Colonic mucosa (tissue), 4 donors: ENCODE measurements at places on chromosomes 5 and 9. TPM values are rescaled to one million over a fixed set of nuclear protein-coding genes. Genes with fewer than 3 reads are reported as not detected.

GRCh38 chr5:115507681-115508080 is 36.9 kb downstream of the FEM1C start:
- H3K27me3 ChIP-seq = no peaks in the 10 kb centered on the region
- no peaks in the 10 kb centered on the region for H3K4me1 ChIP-seq
- H3K4me3 ChIP-seq = no peak overlapping the region
- no peaks in the 10 kb centered on the region for H3K36me3 ChIP-seq
- DNase-seq = no peak
- H3K27ac ChIP-seq = no peak overlapping the region

OTULINL gene
- total RNA-seq = 60.1 TPM

- no peaks in the 10 kb centered on the region for H3K36me3 ChIP-seq
- no peak for DNase-seq
- H3K4me1 ChIP-seq = no peaks in the 10 kb centered on the region
- H3K4me3 ChIP-seq = no peak overlapping the region
- H3K27ac ChIP-seq = no peak overlapping the region
Measured at GRCh38 chr5:93915142-93915553, 173.7 kb upstream of the POU5F2 start.

DNA sequence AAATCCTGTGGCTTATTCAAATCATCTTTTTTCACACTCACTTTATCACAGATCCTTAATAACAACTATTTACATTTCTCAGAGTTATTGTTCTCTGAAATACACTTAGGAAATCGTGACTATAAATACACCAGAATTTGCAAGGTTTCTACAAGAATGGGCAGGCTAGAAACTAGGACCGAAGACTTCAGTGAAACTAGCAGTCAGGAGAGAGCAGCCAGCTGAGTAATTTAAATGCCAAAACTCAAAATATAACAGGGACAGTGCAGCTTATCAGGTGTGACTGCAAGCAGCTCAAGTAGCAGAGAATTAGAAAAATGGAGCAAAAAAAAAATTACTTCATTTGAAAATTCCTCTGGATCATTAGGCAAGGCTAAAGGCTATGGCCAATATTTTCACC is 719.3 kb upstream of the ZNF608 start:
- H3K27ac ChIP-seq = no peak overlapping the region
- no peaks in the 10 kb centered on the region for H3K27me3 ChIP-seq
- H3K36me3 ChIP-seq = no peaks in the 10 kb centered on the region
- H3K4me3 ChIP-seq = no peak overlapping the region

IFNA13 gene
- not detected for total RNA-seq

DNA sequence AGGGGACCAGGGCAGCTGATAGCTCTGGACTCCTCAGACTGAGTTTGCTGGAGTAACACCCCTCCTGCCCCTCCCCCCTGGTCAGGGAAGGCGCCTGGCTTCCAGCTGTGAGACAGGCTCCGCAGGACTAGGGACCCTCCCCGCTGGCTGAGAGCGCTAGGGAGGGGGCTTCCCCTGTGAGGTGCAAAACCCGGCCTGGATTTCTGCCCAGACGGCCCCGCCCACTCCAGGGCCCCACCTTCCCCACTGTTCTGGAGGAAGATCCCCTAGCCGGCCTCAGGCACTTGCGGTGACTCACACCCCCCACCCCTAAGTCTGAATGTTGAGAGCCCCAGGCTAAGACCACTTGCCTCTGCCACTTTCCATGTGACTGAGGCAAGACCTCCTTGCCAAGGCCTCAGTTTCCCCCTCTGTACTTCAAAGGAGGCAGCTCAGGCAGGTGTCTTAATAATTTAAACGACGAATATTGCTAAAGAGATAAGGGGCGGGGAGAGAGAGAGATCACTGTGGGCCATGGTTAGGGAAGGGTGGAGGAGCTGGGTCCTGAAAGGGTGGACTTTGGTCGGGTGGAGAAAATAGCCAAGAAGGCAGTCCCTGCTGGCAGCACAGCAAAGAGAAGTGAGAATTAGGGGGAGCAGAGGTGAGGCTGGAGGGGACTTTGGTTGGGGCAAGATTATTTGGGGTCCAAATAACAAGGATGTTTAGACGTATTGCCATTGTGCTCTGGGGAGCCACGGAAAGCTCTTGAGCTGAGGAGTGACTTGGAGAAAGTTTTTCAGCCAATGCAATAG is 1.0 kb upstream of the DAB2IP start:
- H3K27me3 ChIP-seq = no peaks in the 10 kb centered on the region
- H3K27ac ChIP-seq = peak overlapping the region; percentile 90
- peaks cover 14% of the 10 kb centered on the region for H3K4me1 ChIP-seq
- no peaks in the 10 kb centered on the region for H3K36me3 ChIP-seq

GRCh38 chr9:129773262-129774048 is 20.6 kb upstream of the PTGES start:
- H3K27ac ChIP-seq = no peak overlapping the region
- no peaks in the 10 kb centered on the region for H3K4me1 ChIP-seq
- H3K4me3 ChIP-seq = no peak overlapping the region
- DNase-seq = no peak
- H3K36me3 ChIP-seq = no peaks in the 10 kb centered on the region

DNA sequence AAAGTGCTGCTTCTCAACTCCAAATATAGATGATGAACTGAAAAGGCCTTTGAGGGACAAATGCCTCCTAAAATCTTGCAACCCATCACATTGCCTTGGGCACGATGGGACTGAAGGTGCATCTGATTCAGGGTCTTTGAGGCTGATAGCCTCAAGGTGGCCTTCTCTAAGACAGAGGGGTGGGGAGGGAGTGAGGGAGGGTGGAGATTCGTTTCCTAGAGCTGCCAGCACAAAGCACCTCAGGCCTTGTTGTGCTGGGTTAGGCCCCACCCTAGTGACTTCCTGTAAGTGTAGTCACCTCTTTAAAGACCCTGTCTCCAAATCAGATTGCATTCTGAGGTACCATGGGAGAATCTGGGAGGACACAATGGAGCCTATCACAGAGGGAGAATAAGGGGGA is 57.1 kb downstream of the BARX1 start:
- no peak overlapping the region for H3K27ac ChIP-seq
- no peaks in the 10 kb centered on the region for H3K4me1 ChIP-seq
- no peak overlapping the region for H3K4me3 ChIP-seq
- no peaks in the 10 kb centered on the region for H3K27me3 ChIP-seq

DNA sequence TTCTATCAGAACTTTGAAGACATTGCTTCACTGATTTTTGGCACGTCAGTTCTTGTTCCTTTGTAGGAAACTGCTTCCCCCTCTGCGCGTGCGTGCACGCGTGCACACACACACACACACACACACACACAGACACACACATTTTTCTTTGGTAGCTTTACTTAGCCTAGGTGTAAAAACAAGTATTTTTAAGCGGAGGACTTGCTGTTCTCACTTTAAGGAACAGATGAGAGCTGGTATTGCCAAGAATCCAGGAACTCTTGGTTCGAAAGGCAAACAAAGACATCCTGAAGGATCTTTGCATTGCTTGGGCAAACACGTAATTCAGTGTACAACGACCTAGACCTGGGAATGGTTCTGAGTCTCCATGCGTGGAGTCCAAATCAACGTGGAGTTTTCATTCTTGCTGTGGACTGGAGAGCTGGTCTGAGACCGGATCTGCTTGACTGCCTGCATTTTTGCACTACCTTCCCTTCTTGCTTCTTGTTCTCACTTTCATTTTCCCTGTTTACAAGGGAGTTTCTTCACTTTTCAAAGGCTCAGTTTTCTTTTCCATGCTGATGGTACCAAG is 8.2 kb downstream of the TMEM268 start:
- no peaks in the 10 kb centered on the region for H3K36me3 ChIP-seq
- no peak overlapping the region for H3K4me3 ChIP-seq
- H3K4me1 ChIP-seq = no peaks in the 10 kb centered on the region
- DNase-seq = no peak
- H3K27ac ChIP-seq = peak overlapping the region; percentile 55
- H3K27me3 ChIP-seq = no peaks in the 10 kb centered on the region

FUT7 gene
- total RNA-seq = not detected

DNA sequence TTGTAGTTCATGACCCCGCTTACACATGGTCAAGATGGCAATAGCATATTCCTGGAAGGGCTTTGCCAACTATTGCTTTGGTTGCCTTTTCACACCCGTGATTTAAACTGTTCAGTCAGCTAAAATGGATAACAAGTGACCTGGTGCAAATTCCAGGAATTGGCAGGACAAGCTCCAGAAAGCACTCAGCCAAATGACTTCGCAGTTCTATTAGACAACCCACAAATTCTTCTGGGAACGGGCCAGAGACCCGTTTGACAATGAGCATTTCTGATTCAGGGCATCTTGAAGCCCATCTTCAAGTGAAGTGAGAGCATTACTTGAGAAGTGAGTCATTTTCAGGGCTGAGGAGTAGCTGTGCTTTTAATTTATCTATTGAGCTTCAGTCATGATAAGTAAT is 165.0 kb downstream of the DROSHA start:
- H3K4me3 ChIP-seq = no peak overlapping the region
- H3K27me3 ChIP-seq = no peaks in the 10 kb centered on the region
- no peak overlapping the region for H3K27ac ChIP-seq
- no peaks in the 10 kb centered on the region for H3K4me1 ChIP-seq
- DNase-seq = no peak
- no peaks in the 10 kb centered on the region for H3K36me3 ChIP-seq

GRCh38 chr5:14715481-14715880 is 51.0 kb downstream of the OTULIN start:
- H3K4me3 ChIP-seq = no peak overlapping the region
- H3K27ac ChIP-seq = no peak overlapping the region
- H3K36me3 ChIP-seq = no peaks in the 10 kb centered on the region
- H3K4me1 ChIP-seq = no peaks in the 10 kb centered on the region
- DNase-seq = no peak

- H3K27ac ChIP-seq = peak within 1 kb of the TSS; percentile 62
- H3K4me1 ChIP-seq = peaks cover 10% of the 10 kb centered on the region
- peak; percentile 72 for DNase-seq
- peak within 1 kb of the TSS; percentile 36 for H3K4me3 ChIP-seq
Measured at GRCh38 chr9:122370869-122371755, at the start of gene PTGS1. PTGS1 (plus strand) TSS chr9:122371024; CDS start chr9:122371085, 61 bp downstream.
